ENCODE measurements at places on chromosomes 1 and 21.

DNA sequence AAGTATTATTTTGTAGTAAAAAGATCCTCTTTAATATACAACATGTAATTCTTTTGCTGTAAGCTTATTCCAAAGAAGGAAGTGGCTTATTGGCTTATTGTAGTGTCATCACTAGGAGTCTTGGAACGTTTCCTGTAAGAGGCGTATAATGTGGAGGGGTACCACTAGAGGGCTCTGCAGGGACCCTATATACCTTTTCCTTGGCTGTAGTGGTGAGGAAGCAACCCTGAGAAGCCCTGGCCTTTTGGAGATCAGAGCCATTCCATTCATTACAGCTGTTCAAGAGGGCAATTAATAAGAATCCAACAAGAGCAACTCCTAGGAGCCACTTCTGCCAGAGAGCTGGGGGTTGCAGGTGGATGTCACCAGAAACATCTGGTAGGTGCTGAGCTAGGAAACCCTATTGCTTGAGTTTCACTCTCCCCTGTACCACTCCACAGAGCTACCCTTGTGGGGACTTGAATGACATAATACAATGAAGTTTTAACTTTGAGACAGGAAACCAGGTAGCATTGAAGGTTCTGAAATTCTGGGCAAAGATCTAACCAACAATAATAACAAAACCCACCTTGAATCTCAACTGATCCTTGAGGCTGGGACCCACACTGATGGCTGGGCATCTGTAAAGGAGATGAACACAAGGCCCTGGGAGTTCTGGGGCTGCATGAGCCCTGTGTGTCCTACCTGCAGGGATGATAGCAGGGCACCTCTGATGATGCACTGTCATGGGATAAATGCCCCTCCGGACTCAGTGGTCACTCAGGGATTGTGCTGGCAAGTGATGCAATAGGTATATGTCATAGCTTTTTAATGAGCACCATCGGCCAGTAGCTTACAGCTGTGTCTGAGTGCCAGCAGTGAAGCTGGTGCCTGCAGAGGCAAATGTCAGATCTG lies 160.2 kb upstream of the COA6 start:
- DNase-seq: no peak

- no peak for DNase-seq
Observed at GRCh38 chr1:92842082-92843045, 10.5 kb downstream of the RPL5 start.

GRCh38 chr1:111507411-111508201 lies 4.2 kb upstream of the ADORA3 start:
- no peak for DNase-seq

DNA sequence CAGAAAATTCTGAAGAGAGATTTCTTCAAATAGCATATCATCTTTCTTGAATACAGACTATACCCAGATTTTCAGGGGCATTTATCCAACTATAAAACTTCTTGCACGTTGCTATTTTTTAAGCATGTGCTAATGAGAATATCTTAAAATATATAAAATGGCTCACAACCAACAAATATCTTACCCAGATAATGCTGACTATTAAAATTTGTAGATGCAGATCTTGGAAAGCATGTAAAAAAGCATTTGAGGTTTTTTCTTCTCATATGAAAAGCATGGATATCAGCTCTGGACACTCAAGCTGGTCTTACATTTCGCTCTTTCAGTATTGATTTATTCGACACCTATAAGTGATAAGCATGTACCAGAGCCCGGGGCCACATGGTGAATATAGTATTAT lies 1187.7 kb upstream of the ADGRL4 start:
- no peak for DNase-seq

DNA sequence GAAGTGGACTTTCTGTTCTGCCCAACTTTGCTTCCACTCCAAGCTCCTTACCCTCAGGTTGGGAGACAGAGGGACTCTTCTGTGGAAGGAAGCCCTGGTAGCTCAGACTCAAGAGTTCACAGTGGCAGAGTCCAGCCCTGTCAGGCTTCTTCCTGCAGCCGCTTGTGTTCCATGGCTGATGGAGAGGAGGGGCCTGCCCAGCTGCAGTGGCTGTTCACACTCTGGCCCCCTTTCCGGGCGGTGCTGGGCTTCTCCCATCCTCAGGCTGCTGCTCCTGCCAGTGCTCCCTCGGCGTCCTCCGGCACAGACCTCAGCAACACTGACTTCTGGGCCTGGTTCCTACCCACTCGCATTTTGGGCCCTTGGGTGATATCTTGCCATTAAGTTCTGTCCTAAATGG lies 4.0 kb downstream of the KRTAP10-1 start:
- DNase-seq: no peak

GRCh38 chr21:42435833-42436232 lies 32.1 kb downstream of the UBASH3A start:
- DNase-seq: no peak

DNA sequence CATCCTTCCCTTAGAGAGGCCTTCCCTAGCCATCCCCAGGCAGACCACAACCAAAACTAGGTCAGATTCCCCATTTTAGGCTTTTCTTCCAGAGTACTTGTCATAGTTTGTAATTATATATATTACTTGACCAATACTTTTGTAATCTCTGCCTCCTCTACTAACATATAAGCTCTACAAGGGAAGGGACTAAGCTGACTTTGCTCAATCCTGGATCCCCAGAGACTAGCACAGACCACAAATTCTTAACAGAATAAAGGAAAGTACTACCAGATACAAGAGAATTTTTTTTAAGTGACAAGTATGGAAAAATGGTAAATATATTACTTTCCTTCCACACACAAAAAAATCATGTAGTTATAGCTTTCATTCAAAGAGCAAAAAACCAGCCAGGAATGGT lies 2.0 kb downstream of the ZMYM6 start:
- DNase-seq: no peak

DNA sequence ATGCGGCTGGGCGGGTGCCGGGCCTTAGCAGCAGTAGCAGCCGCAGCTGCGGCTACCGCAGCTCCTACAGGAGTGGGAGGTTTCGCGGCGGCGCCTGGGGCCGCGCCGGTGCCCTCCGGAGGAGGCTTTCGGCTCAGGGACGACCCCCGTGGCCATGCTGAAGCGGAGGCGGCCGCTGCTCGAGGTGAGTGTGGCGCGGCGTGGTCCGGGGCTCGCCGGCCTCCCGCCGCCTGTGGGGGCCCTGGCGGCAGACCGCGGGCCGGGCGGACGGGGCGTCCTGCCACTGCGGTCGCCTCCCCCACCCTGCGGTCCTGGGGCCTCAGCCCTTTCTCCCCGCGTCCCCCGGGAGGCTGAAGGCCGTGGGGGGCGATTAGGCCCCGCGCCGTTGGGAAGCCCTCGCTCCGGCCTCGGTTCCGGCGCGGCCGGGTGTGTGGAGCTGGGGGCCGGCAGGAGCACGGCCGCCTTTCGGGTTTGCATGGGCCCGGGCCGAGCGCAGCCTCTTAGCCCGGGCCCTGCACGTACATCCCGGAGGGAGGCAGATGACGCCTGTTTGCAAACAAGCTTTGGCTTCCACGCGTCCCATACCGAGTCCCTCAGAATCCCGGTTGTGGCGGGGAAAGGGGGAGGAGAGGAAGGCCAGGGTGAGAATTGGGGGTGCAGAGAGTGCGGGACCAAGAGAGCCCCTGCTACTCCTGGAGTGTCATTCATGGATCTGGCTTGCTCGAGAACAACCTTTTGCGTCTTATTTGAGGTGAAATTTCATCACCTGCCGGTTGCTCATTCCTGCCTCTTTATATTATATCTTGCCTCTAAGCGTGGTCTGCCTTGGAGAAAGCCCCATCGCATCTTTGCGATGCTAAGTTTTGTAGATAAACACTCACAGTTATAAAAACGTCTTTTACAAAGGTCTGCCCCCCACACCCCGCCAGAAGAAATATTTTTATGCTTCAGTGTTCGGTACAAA lies 613 bp downstream of the ZFYVE9 start:
- DNase-seq: no peak

DNA sequence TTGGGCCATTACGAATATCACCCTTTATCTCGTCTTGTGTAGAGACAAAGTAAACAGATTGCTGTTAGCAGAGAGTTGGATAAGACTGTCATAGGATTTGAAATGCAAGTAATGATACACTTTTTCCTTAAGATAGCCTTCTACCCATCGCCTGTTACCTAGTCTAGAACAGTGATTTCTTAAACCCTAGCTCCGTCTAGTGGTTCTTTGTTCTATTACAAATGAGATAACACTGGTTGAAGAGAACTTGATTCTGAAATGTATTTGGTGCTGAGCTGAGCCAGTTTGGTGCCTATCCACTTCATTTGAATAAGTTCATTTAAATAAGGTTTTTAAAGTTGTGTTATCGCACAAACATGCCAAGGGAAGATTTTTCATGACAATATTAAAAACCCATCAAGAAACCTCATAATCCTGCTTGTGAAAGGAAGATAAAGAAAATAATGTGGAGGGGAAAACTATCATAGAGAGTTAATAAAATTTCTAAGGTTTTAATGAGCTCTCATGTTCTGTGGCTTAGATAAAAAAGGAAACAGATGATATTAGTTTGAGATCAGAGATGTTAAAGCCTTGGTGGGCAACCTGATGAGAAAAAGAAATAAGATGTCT lies 1.5 kb upstream of the KCNH1 start:
- no peak for DNase-seq

DNA sequence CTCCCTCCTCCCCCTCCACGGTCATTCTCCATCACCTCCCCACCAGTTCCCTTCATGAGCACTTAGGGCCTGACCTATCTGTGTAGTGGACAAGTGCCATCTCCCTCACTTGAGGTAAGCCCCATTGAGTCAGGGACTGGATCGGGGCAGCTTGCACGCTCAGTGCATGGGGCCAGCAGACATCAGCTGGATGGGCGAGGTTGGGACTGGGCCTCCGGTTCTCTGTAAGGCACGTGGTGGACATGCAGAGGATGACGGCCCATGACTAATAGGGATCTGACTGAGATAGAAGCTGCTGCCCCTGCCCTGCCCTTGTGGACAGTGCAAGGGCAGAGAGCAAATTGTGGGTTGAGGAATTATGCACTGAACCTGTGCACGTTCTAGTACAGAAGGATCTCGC lies 120.4 kb upstream of the C1orf174 start:
- no peak for DNase-seq

DNA sequence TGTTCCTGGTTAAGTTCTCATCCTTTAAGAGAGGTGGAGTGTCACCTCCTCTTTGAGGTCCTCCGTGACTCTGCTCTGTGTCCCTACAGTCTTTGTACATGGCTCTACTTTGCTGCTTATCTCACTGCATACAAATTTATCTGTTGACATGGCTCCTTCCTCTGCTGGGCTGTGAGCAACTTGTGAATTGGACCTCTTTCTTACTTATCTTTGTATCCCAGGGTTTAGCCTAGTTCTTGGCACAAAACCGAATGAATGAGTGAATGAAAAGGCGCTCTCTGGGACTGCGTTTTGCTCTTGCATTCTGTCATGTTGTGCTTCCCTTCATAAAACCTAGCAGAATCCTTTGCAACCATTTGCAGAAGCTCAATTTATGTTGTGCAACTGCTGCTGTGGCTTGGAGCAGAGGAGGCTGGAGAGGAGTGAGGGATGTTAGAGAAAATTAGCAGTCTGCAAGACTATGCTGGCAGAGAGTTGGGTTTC lies 12.4 kb downstream of the SLC26A9 start:
- DNase-seq: no peak

DNA sequence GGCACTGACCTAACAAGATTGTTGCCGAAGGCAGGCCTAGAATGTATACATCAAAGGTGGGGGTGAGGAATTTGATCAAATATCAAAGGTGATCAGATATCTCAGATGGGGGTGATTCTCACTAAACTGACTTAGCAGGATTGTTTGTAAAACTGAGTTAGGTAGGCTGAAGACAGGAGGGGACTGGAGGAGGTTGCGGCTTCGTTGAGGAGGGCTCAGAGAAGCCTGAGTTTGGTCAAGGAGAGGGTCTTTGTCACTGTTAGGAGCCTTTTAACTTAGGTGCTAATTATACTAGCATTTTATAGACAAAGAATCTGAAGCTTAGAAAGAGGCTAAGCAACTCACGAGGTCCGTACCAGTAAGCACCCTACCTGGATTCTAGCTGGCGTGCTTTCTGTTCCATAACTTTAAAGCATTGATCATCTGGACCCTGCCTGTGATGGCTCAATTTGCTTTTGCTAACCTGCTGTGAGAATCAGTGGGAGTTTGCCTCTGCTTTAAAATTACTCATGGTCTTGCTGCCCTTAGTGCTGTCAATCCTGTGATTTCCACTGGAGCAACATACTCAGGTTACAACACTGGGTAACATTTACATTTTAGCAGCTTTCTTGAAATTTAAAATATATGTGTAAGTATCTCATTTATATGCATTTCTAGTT lies 49.8 kb downstream of the ITSN1 start:
- DNase-seq: no peak

Data from stimulated activated CD4-positive, alpha-beta T cell treated with anti-CD3 and anti-CD28 coated beads, Interleukin-1b, Interleukin-23, amount 100 ng/mL, for 1 hour (primary cell).